Aorta (tissue), 5 donors: ENCODE measurements at places on chromosomes 2 and 18. TPM values are rescaled to one million over a fixed set of nuclear protein-coding genes. Genes with fewer than 3 reads are reported as not detected.

DNA sequence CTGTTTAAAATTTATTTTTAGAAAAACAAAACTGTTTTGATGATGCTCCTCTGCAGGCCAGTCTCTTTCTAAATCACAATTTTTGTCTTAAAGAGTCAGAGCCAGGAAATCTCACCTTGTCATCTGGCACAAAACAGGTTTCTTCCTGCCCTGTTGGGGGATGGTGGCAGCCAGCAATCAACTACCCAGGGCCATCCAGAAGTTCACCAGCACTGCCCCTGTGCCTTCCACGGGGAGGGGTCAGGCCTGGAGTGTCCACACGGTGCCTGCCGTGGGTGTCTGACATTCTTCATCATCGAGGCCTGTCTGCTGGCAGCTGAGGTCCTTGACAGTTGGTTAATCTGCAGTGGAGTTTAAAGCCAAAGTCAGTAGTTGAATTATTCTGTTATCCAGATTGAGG, 40.0 kb upstream of the BMP10 start:
- no peak for DNase-seq

DNA sequence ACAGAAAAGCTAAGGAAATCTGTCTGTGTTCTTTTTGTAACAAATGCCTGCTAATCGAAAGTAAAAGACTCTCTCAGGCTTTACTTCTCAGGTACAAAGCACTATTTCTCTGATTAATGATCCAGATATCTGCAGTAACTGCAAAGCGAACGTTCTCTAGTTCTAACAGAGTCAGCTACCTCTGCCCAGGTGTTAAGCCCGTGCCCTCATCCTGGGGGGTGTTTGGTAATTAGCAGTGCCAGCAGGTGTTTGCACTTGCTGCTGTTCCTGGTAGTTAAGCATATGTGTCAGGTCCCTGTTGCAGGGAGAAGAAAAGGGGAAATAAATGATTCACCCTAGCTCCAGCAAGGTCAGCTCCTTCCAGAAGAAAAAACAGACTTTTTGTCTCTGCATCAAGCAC, 58.8 kb upstream of the CRIM1 start:
- no peak for DNase-seq

Gene RPIA
- total RNA-seq = 10.3 TPM

DNA sequence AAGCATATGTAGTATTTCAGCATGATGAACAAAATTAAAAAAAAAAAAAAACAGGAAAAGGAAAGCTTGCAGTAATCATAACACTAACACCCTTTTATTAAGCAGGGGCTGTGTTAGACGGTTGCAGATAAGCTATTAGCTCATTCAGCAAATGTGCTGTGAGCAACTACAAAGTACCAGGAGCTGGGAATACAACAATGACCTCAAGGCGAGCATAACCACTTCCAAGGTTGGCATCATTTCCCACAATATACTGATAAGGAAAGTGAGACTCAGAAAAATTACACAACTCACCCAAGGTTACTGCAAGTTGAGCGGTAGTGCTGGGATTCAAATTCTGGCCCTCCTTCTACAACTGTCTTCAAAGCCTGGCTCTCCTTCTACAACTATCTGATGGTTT, 38.2 kb upstream of the ACTR3 start:
- DNase-seq = no peak

DNA sequence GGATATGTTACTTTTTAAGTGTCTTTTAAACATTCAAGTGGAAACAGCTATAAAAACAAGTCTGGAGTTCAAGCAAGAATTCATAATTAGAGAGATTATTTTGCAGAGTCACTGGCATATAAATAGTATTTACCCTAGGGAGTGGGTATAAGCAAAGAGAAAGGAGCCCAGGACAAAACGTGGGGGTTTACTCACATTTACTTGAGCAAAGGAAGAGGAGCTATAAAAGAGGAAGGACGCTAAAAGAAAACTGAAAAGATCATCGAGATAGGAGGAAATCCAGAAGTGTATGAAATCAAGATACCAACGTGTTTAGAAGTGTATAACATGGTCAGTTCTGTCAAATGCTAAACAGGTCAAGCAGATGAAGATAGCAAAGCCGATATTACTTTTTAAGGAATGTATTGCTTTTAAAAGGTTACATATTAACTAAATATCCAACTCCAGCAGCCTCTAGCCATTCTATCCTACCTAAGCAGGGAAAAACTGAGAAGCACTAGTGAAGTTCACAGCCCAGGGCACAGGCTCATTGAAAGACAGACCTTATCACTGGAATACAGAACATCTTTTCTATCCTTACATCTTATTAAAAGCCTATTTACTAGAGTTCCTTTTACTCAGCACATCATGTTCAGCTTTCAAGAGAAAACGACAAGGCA, 8.6 kb downstream of the KANSL1L start:
- no peak for DNase-seq

DNA sequence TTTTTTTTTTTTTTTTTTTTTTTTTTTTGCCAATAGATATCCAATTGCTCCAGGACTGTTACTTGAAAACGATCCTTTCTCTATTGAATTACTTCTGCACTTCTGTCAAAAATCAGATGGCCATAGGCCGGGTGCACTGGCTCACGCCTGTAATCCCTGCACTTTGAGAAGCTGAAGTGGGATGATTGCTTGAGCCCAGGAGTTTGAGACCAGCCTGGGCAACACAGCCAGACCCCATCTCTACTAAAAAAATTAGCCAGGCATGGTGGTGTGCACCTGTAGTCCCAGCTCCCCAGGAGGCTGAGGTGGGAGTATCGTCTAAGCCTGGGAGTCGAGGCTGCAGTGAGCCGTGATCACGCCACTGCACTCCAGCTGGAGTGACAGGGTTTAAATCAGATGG, 4.3 kb upstream of the CHCHD5 start:
- no peak for DNase-seq

DNA sequence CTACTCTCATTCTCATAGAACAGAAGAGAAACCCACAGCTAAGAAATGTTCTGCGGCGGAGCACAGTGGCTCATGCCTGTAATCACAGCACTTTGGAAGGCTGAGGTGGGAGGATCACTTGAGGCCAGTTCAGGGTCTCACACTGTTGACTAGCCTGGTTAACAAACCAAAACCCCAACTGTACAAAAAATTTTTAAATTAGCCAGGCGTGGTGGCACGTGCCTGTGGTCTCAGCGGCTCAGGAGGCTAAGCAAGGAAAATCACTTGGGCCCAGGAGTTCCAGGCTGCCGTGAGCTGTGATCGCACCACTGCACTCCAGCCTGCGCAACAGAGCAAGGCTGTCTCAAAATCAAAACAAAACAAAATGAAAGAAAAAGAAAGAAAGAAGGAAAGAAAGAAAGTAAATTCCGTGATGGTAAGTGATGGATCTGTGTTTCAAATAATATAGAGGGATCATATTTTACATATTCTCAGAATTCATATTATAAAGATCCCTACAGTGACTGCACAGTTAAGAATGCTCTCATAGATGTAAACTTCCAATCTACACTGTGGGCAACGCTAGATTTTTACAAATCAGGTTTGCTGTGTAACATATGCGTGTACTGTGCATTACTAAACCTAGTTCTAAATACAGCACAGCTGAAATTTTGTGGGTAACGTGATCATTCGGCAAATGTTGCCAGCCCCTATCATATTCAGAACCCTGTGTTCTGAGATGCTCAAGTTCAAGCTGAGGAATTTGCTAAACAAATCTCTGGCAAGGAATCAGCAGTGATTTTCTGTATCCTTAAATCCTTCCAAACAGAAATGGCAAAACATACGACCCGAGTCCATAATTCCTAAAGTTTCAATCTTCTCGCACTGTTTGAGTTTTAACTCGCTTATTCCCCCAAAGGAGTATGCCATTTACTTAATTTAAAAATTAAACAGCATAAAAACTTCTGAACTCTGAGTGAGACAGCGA, 1.2 kb upstream of the RAB12 start:
- no peak for DNase-seq

DNA sequence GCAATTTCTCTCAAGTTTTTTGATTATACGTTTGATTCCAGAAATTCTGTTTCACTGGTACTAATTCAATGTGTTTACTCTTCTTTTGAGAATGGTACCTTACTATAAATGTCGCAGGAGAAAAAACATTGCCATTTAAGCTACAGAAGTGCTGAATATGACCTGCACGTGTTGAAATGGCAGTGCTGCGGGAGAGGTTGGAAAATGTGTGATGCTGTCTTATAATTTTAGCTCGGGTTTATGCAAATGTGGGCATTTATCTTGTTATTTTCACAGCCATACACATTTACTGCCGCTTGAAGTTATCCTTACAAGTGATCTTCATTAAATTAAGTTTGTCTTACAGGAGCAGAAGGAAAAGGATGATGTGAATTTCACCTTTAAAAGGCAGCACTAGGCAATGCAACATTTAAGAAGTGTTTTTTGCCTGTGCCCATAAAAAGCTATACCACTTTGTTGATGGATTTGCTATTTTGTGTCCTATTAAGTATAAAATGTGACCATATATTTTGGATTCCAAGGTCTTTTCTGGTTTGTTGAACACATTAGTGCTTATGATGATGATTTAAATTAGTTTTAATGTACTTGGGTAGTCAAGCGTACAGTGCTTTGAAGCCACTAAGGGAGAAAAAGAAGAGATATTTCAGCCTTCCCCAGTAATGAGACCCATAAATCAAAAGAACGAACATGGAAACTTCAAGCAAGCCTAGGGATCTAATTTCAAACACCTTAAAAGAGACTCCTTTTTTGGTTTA, 112.1 kb downstream of the LTBP1 start:
- DNase-seq = no peak

GRCh38 chr2:191245046-191245868, at the start of gene MYO1B:
Gene MYO1B (plus strand): TSS chr2:191245404. CDS start chr2:191276896, 31,492 bp downstream.
- DNase-seq = peak; percentile 74

DNA sequence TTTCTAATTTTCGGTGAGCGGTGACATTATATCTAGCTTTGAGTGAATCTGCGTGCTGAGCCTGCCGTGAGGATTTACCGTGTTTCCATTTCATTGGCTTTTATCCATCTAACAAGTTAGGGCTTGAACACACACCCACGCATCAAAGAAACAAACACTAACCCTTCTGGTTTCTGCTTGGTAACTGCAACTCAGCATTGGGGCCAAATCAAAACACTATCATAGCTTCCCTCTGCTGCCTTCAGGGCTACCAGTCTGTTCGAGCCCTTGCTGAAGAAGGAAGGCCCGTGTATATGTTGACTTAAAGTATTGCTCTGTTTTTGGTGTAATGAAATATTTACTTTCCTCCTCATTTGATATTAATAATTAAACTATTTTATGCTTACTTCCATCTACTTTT, 227.2 kb downstream of the PHLPP1 start:
- DNase-seq = no peak

Gene SLC4A5
- total RNA-seq = 7.3 TPM

- no peak for DNase-seq
Observed at GRCh38 chr2:59301466-59302402, 1060.6 kb upstream of the FANCL start.

DNA sequence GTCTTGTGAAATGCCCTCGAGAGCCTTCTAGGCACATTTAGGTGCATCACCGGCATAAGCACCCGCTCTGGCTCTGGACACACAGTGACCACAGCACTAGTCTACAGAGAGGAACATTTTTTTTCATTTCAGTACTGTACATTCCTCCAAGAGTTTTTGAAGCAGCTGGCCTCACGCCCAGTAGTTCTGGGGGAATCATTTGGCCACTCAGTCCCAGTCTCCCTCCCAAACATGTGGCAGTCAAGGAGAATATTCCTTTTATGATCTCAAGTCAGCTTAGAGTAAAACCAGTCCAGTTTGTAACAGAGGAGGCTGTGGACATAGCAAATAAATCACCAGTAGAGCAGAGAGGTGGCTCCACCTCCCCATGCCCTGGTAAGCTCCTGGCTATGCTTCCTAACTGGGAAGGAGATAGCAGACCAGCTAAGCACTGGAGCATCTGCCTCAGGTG, 48.1 kb downstream of the KCNE4 start:
- peak; percentile 84 for DNase-seq

- DNase-seq = no peak
Observed at GRCh38 chr18:11661430-11661829, 27.6 kb upstream of the GNAL start.

DNA sequence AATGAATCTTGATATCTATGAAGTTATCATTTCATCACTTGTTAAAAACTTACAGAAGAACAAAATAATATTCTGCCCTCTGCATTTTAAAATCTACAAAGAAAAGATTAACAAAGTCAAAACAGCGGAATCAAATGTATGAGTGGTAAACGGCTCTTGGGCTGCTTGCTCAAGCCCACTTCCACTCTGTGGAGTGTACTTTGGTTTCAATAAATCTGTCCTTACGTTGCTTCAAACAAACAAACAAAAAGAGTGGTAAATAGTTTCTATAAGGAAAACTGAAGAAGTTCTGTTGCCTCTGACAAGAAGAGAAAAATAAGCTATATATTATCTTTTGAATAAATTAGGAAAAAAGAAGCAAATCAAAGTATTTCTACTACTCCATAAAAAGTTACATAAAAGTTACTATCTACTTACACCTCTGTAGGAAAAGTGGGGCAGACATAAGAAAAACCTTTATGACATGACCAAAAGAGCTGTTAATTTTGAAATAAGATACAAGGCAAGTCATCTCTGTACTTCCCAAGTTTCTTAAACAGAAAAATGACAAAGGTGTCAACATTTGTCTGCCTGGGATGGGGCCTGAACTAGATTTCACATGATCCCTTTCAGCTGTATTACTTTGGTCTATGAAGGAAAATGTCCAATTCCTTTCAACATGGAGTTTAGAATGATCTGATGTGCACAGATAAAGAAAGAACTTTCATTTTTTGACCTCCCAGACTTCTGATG, 56.5 kb downstream of the MGAT4A start:
- no peak for DNase-seq

Gene EN1
- total RNA-seq = not detected

GRCh38 chr2:233498126-233498525, 68.5 kb downstream of the USP40 start:
- no peak for DNase-seq

Gene UGT1A3
- not detected for total RNA-seq

DNA sequence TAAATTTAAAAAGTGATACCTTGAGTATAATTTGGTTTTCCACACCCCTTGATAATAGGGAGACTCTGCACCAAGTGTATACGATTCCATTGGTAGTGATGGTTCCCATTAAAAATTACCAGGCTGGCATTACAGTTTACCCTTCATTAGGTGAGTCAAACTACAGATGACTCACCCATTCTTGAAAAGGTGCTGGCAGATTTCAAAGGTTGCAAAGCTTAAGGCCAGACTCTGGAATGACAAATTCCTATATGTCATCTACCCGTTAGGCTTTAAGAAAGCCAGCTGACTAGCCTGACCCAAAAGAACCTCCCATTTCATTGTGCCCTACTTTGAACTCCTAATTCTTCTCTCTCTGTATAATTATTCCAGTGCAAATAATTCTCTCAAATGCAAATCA, 124.4 kb downstream of the LRRTM4 start:
- DNase-seq = no peak

Gene GAL3ST2
- not detected for total RNA-seq

GRCh38 chr2:231996797-231997540, 35.5 kb downstream of the DIS3L2 start:
- no peak for DNase-seq

GRCh38 chr18:33114749-33115148, 325.8 kb downstream of the CCDC178 start:
- DNase-seq = no peak

Gene KCNF1
- total RNA-seq = not detected

Gene SDC1
- 1.4 TPM for total RNA-seq

Gene FOXD4L1
- 0.27 TPM for total RNA-seq
